ENCODE measurements at places on chromosomes 1 and 21.

DNA sequence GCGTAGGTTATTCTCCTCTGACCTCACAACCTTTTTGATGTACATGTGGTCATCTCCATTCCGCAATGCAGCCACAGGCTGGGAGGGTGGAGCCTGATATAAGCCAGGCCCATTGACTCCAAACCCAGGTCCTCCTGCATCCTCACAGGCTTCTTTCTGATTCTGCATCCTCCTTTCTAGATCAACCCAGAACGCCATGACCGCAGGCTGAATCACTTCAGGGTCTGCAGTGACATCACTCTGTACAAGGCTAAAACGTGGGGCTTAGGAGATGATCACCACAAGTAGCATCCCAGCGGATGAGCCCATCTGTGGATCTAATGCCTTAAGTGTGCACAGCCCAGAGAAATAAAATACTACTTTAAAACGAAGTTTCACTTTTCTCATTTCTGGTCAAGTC, 16.1 kb downstream of the EBNA1BP2 start:
- DNase-seq: no peak

- DNase-seq: no peak
Observed at GRCh38 chr1:182065126-182065845, 3.8 kb upstream of the ZNF648 start.

GRCh38 chr1:152565115-152565514, 1.5 kb downstream of the LCE3E start:
- no peak for DNase-seq

DNA sequence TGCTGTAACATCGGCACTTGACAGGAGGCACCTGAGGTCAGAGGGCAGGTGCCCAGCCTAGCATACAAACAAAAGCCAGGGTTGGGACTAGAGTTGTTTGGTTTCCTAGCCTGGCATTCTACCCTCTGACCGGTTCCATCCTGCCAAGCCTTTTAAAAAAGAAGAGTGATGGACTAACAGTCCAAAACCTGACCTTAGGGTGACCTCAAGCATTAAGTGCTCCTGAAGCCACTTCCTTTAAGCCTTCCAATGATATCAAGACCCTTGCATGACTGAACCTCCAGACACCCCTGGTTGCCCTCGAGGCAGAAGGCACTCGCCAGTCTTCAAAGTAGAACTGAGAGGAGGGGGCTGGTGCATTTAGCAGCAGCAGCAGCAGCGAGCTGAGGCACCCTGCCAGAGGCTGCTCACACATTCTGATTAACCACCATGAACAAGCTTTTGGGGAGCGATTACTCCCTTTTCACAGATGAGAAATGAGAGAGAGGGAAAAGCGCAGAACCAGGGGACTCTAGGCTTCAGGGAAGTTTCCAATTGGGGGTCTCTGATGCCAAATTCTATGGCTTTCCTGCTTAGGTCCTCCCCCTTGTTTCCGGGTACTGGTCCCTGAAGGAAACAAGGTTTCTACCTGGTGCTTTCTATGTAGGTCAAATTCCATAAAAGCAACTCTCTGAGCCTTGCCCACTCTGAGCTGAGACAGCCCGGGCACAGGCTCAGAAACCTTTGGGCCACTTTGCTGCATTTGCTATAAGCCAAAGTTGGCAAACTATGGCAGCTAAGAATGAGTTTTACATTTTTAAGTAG, 9.2 kb downstream of the SLC2A1 start:
- no peak for DNase-seq

DNA sequence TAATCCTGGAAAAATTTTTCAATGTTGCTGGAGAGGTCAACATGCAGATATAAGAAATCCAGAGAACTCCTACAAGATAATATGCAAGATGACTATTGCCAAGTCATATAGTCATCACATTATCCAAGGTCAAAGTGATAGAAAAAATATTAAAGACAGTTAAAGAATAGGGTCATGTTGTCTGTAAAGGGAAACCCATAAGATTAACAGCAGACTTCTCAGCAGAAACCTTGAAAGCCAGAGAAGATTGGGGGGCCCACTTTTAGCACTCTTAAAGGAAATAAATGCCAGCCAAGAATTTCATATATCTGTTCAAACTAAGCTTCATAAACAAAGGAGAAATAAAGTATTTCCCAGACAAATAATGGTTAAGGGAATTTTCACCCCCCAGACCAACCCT, 64.1 kb downstream of the PTGFR start:
- no peak for DNase-seq

DNA sequence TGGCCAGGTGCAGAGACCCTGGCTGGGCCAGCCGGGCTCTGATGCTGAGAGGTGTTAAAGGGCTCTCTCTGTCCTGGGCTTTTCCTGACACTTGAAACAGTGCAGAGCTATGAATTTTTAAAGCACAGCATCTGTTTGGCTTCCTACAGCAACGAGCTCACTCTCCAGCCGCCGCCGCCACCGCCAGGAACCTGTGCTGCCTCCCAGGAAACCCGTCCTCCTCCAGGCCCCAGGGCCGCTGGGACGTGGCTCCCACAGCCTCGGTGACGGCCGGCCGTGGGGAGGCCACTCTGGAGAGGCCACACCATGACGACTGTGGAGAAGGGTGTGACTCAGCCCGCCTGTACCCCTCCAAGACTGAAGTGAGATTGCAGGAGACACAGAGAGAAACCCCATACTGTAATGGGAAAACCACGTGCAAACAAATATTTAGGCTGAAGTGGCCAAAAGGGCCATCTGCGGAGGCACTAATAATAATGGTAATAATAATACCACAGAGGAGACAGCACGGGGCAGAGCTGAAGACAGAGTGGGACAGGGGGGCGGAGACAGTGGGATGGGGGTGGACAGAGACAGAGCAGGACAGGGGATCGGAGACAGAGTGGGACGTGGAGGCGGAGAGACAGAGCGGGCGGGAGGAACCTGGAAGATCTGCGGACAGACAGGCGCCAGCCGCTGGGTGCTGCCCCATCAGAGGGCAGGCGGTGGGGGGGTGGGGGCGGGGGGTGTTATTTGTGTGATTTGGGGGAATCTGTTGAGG, 139.2 kb downstream of the CASZ1 start:
- no peak for DNase-seq

GRCh38 chr1:212074856-212075255, 39.3 kb downstream of the DTL start:
- DNase-seq: no peak

- no peak for DNase-seq
Observed at GRCh38 chr1:13931226-13931625, 231.2 kb downstream of the PRDM2 start.

DNA sequence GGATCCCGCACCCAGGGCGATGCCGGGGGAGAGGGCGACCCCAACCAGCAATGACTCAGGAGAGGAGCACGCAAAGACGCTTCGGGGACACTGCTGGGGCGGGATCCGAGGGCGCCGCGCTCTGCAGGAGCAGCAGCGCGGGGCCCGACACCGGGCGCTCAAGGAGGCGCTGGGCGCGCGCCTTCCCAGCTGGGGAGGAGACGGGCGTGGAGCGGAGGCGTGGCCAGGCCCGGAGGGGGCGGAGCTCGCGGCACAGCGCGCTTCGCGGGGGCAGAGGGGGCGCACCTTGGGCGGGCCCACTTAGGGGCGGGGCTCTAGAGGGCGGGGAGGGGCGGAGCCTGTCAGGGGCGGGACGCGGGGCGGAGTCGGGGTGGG, 369 bp downstream of the SUMO3 start:
- peak; percentile 45 for DNase-seq

- DNase-seq: no peak
Observed at GRCh38 chr1:166870584-166870983, 5.5 kb downstream of the TADA1 start.

DNA sequence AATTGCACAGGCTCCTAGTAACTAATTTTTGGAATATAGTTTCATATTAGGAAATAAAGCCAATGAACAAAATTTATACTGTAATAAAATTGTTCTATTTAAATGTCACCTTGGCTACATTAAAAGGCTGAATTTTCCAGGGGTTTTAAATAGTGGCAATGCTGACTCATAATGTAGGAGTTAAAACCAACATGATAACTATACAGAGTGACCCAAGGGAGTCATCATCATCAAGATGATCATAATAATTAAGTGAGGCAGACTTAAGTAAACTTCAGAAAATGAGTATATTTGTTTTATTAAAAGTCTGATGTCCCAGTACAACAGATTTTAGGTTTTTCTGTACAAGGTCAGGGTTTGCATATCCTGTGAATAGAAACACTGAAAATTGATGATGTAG, 183.4 kb downstream of the PLPPR4 start:
- DNase-seq: no peak

DNA sequence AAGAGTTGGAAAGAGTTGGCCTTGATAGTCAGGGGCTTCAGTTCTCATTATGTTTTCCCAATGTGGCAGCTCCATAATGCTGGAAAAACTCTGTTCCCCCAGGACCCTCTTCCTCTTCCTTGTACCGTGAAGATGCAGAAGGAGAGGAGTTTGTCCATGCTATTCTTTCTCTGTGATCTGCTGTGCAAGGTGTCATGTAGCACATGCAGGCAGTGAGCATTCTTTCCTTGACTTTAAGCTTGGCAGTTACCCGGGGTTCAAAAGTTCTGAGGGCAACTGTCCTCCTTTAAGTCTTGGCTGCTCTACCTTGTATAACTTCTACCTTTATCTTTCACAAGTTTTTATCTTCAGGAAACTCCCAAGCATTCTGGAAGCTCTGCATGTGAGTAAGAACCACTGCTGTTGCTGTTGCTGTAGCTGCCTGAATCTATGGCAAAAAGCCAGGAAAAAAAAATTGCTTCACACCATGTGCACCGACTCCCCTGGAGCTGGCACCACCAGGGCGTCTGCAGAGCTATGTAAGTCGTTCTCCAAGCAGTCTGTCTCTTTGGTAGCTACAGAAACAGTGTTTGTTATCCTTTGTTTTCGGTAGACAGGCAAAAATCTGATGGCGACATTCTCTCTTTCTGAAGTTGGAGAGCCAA, 42.7 kb upstream of the SLC16A1 start:
- DNase-seq: no peak

DNA sequence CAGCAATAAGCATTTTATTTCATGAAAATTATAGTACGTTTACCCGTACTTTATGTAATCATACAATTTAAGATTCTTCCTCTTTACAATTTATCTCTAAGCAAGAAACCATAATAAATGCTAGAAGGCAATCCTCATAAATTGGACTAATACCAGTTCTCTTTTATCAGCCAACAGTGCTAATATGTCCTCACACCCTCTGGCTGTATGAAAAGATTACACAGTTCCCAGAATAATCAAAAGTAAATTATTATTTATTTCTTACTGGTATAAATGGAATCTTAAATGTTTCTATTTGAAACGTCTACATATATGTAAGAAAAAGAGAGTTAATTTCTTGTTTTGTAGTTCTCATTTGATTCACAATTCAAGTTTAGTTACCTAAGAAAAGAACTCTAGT, 3.1 kb upstream of the CDKN2C start:
- DNase-seq: no peak

- DNase-seq: no peak
Observed at GRCh38 chr1:226938903-226939437, 1.1 kb upstream of the COQ8A start.

- no peak for DNase-seq
Observed at GRCh38 chr1:42586016-42586415, 72.2 kb upstream of the PPIH start.

- peak; percentile 78 for DNase-seq
Observed at GRCh38 chr1:147598621-147599361, 57.5 kb downstream of the BCL9 start.

DNA sequence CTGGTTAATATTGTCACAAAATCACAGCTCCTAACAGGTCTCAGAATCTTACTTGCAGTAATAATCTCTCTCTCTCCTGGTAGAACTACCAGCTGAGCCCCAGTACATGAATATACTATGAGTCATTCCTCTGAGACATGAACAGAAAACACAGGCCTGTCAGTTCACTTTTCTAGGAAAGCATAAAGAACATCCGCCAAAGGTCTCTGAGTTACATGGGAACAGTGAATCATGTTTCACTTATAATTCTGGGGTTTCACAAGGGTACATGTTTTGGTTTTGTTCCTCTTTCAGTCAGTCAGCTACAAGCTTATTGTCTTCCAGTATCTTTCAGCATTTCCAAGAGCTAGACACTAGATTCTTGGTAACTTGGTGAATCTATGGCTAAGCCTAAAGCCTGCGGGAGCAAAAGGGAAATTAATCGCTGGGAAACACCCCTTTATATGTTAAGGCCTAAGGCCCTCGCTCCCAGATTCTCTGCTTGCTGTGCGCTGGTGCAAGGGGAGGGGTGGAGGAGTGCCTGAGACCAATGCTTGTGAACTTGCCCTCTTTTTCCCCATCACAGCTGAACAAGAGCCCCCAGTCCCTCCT, 31.7 kb downstream of the IFNGR2 start:
- DNase-seq: no peak

GRCh38 chr1:114436799-114437198, 74.2 kb downstream of the TRIM33 start:
- DNase-seq: no peak

DNA sequence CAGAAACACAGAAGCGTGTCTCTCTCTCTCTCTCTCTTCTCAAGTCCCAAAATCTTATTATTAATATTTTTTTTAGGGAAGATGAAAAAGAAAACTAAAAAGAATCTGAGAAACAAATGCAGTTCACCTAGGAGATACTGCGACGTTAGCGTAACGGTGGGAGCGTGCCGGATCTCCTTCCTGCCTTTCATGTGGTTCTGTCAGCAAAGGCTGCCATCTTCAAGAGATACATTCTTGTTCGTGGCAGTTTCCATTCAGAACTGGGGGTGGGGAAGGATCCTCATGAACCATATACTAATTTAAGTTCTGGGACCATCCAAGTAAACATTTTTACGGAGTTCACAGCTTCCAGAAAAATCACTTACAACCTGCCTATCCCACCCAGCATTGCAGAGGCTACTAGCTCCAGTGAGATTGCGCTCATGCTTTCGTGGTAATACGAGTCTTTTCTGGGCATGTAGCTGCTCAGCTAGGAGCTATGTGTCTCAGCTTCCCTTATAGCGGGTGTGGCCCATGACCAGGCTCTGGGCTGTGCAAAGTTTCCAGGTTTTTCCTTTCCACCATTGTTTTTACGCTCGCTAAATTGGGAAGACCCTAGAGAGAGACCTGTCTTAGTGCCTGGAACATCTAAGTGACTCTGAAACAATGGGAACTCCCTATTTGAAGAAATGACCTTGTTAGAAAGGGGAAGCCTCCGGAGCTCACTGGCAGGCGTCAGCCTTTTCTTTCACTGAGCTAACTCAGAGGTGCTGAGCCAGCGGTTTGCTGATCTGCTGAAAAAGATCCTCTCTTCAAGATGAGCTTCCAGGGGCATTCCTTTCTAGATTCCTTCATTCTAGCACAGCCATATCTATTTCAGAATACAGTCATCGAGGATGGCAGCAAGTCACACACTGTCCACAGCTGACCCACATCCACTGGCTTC, 17.3 kb downstream of the SLAMF1 start:
- DNase-seq: no peak

GRCh38 chr1:61198554-61198953, 116.2 kb downstream of the NFIA start:
- no peak for DNase-seq

DNA sequence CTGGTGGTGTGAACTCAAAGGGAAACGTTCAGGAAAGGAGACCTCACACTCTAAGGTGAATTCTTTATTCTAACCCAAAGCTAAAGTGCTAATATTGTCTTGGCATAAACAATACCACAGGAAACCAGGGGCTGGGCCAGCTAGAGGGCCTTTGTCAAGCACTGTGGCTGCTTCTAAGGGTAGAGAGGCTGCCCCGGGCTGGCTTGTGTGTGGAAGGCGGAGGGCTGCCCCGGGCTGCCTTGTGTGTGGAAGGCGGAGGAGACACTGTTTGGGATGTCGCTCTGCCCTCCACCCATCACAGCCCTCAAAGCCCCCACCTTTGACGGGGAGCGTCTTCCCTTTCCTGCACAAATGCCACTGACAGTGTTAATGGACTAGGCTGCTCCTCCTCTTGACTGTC, 216.8 kb downstream of the TOMM20 start:
- DNase-seq: no peak

GRCh38 chr1:60589046-60589748, 493.2 kb upstream of the NFIA start:
- no peak for DNase-seq

Measured in SHP77 (cell line).